ENCODE measurements at places on chromosomes 3 and 15. TPM values are rescaled to one million over a fixed set of nuclear protein-coding genes. Genes with fewer than 3 reads are reported as not detected.

DNA sequence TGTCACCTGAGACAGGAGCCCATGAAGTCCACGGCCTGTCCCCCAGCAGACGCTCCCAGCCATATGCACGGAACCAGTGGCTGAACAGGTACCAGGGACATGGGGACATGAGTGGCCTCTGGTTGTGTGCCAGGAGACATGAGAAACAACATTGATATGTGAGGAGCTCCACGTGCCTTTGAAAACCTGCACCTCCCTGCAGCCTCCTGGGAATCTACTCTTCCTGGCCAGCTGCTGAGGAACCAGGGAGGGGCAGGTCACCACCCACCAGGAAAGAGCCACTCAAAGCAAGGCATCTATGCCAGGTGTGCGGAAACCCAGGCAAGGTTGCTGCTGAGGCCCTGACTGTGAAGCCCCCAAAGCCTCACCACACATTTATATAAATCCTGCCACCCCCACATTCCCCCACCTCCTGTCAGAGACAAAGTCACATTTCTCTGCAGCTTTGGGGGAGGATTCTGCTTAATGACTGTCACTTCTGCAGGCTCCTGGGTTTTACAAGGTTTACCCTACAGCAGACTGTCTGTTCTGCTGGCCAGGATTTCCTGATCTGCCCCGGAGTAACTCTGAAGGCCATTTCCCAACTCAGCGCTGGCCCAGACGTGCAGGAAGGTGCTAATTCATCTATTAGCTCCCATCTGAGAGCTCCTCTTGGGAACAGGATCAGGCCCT, 110.8 kb downstream of the ADCY5 start:
- DNase-seq: no peak

GRCh38 chr3:175404027-175404426, 544.9 kb downstream of the NAALADL2 start:
- no peak for DNase-seq

- no peak for DNase-seq
These were observed 155.1 kb upstream of the TBL1XR1 start for GRCh38 chr3:177352424-177352823.

- DNase-seq: no peak
These were observed 23.4 kb upstream of the SLC41A3 start for GRCh38 chr3:126107203-126107939.

GRCh38 chr3:8154617-8155016, 347.0 kb upstream of the LMCD1 start:
- DNase-seq: no peak

- no peak for DNase-seq
These were observed 35.9 kb upstream of the ZBTB38 start for GRCh38 chr3:141332416-141332815.

- no peak for DNase-seq
These were observed 83.3 kb downstream of the SNRK start for GRCh38 chr3:43369404-43370292.

- no peak for DNase-seq
These were observed 114.7 kb downstream of the THRB start for GRCh38 chr3:24379936-24380335.

DNA sequence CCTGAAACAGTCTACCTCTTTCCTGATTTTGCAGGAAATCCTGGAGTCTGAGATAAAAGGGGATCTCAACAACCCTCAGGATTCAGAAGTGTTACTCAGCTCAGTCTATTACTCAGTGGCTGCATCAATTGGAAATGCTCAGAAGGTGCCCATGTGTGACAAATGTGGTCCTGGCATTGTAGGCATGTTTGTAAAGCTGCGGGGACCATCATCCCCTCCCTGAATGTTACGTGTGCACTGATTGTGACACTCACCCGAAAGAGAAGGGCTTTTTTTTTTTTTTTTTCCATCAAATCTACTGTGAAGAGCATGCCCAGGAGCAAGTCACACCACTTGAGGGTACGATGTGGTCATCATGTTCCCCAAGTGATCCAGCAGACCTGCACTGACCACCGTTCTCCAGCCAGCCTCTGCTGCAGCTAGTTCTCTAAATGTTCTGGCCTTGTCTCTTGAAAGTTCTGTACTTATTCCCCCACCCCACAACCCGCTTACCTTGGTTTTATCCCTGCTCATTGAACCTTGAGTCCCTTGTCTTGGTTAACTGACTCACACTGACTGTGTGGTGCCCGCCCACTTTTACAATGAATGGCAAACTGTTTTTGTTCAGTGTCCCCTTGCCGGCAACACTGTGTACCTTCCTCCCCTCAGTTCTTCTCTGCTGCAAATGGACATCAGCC, 19.8 kb downstream of the ST3GAL6 start:
- no peak for DNase-seq

The DAZL gene
- not detected for total RNA-seq

GRCh38 chr3:24096695-24097290, 151.7 kb downstream of the NR1D2 start:
- DNase-seq: no peak

GRCh38 chr3:133491481-133492059, 81.9 kb upstream of the CDV3 start:
- no peak for DNase-seq

DNA sequence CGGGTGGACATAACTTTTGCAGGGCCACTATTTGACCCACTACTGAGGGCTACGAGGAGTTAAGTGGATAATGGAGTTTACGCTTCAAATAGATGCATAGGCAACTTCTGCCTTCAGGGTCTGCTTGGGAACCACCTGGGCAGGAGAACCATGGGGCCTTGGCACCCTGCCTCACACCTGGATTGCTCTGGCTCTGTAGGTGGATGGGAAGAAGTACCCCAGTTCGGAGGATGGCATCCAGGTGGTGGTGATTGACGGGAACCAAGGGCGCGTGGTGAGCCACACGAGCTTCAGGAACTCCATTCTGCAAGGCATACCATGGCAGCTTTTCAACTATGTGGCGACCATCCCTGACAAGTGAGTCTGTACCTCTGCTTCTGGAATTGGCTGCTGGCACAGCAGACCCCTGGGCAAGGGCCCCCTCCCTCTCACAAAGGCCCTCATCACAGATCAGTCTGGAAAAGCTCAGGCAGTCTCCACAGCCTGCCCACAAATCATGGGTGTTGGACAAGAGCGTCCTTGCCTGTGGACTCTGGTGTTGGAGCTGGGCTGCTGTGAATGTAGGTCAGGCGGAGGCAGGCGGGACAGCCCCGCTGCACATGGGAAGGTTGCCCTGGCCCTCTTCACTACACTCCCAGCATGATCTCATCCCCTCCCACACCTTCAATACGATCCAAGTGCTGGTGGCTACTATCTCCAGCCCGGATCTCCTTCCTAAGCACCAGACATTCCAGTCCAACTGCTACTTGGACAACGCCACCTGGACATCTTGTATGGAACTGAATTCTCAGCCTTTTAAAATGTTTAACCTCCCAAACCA, 46.7 kb downstream of the MESD start:
- DNase-seq: no peak

GRCh38 chr3:138785951-138786350, 48.8 kb downstream of the PIK3CB start:
- no peak for DNase-seq

DNA sequence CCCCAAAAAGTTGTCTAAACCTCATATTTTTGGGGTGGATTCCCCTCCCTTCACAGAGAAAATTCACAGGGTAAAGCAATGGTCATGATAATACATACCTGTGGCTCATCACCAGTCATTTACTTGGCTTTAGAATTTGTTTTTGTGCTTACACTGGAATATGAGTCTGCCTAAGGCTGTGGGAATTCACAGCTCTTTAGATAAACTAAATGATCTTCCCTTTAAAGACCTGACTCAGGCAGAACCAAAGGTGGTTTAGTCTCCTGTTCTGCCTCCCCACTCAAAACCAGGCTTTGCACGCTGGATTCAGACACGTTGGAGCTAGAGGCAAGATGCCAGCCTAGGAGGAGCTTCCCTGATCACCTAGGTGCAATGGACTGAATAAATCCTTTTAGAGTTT, 40.3 kb upstream of the BNC1 start:
- no peak for DNase-seq

The PRR20G gene
- total RNA-seq: not detected

DNA sequence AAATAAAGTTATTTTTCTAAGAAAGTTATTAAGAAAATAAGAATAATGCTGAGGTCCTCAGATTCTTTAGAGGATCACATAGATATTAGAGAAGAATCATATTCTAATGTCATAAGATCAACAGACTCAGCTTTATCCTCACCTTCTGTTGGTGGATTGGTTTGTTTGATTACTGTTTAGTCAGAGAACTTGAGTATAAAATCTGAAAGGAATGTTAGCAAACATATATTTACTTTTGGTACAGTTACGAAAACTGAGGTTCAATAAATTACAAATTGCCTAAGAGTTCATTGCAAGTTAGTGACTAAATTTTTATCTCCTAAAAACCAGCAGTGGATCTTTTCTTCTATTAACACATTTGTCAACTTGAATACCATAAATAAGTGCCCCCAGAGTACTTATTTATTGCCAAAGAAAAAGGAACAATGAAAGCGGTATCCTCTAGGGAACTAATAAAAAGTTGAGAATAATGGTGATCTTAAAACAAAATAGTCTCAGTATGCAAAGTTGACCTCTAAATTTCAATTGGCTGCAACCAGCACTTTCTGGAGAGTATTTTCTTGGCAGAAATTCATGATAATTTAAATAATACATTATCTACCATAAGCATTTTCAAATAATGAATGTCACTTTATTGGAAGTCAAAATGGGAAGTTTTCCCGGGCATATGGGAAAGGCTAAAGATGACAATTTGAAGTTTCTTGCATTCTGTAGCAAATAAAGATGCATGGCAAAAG, 296.8 kb downstream of the OTOL1 start:
- no peak for DNase-seq

The CAMKV gene
- total RNA-seq: under 0.01 TPM

DNA sequence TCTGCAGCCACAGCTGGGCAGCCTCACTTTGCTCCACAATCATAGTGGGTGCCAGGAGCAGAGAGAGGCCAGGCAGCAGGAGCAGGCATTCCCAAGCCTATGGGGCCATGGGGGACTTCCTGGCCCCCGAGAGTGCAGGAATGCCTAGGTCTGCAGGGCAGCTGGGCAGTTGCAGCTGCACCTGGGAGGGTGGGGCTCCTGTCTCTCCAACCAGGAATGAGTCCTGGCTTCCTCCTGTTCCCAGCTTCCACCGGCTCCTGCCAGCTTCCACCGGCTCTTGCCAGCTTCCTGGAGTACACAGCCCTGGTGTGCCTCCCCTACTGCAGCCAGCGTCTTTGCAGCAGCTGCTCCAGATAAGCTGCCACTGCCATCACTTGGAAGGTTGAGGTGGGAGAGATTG, 86.3 kb upstream of the CDV3 start:
- DNase-seq: no peak

GRCh38 chr15:56038015-56038414, 44.6 kb upstream of the NEDD4 start:
- DNase-seq: peak; percentile 38

The CLSTN2 gene
- under 0.01 TPM for total RNA-seq

DNA sequence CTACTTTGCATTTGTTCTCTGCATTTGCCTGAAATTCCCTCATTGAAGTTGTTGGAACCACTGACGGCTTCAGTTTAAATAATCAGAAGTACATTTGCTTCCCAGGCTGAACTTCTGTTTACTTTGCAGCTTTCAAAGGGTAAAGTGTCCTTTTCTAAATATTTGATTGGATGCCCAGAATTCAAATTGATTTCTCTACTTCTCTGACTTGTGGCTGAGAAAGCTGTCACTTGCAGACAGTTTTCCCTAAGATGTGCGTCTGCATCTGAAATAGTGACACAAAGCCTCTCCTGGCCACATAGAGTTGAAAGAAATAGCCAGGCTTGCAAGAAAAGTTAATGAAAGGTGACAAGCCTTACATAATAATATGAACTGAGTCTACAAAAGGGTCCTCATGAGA, 299.6 kb downstream of the THSD4 start:
- DNase-seq: no peak

DNA sequence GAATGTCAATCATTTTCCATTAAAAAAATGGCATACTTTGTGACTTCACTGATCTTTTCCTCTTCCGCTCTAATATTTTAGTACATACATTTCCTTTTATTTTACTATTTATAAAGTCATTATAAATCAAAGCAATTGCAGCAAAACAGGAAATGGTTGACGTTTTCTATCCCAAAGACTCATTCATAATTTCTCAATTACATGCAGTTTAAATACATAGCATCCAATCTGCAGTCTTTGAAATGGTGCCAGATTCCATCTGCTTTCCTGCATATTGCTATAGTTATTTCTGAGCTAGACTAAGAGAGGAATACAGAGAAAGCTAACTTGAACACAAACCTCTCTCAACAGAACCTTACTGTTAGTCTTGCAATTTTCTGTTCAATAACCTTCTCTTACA, 179.8 kb downstream of the ZPLD1 start:
- peak; percentile 0 for DNase-seq

GRCh38 chr3:153591561-153592245, 429.7 kb downstream of the RAP2B start:
- DNase-seq: no peak

DNA sequence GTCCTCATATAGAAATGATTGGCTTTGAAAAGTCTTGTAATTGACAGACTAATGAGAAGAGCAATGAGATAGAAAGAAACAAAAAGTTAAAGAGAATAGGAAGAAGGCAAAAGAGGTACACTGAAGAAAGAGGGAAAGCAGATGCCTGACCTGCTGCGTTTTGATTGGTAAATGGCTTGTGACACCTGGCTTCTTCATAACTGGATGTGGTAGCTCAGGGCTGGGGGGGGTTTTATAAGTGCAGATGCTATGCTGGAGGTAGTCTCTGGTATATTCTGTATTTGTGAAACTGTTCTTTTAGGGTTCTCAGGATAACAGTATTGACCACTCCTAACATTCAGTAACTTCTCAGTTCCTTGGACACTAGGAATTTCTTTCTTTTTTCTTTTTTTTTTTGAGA, 1.4 kb downstream of the STARD9 start:
- no peak for DNase-seq

DNA sequence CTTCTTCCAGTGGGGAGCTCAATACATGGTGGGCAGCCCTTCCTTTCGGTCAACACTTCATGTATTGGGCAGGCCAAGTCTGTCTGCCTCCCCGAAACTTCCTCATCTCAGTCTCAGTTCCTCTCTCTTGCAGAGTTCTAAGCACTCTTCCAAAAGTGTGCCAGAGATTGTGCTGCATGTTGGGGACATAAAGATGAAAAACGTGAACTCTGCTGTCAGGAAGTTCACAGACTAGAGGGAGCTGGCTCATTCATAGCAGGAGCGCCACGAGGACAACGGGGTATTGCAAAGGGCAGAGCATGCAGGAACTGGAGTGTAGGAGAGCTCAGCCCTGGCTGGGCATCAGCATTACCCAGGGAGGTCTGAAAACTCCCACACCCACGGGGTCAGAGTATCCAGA, 15.3 kb upstream of the EPHB3 start:
- DNase-seq: no peak

DNA sequence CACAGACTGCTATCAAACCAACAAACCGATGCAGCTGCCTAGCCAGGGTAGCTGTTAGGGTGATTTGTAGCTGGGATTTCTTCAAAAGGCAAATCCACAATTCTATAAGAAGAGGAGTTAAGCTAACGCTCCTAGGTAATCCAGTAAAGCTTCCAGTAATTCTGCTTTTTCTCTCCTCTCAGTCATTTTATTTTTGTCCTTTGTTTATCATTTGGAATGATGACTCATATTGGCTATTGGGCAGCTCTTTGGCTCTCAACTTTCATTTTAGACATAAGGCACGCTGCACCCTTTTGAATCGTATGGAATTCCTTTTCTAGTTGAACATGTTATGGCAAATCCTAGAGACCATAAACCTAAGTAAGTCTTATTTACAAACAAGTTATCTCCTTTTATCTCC, 53.2 kb upstream of the PPARG start:
- peak; percentile 24 for DNase-seq

The DNAJC19 gene
- total RNA-seq: 21.6 TPM

The LINGO1 gene
- total RNA-seq: 0.22 TPM

GRCh38 chr3:145817870-145818483, 343.0 kb downstream of the PLOD2 start:
- DNase-seq: no peak
